Activated CD4-positive, alpha-beta T cell treated with anti-CD3 and anti-CD28 coated beads, Interleukin-2, amount 50 U/mL, for 24 hours (primary cell): ENCODE measurements at places on chromosomes 6 and 20.

GRCh38 chr20:46205349-46205748 lies 87.2 kb downstream of the CD40 start:
- no peak for DNase-seq

DNA sequence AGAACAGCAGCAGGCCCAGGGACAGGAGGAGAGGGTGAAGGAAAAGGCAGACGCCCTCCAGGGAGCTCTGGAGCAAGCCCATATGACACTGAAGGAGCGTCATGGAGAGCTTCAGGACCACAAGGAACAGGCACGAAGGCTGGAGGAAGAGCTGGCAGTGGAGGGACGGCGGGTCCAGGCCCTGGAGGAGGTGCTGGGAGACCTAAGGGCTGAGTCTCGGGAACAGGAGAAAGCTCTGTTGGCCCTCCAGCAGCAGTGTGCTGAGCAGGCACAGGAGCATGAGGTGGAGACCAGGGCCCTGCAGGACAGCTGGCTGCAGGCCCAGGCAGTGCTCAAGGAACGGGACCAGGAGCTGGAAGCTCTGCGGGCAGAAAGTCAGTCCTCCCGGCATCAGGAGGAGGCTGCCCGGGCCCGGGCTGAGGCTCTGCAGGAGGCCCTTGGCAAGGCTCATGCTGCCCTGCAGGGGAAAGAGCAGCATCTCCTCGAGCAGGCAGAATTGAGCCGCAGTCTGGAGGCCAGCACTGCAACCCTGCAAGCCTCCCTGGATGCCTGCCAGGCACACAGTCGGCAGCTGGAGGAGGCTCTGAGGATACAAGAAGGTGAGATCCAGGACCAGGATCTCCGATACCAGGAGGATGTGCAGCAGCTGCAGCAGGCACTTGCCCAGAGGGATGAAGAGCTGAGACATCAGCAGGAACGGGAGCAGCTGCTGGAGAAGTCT lies 25.5 kb downstream of the C20orf173 start:
- DNase-seq = no peak

- DNase-seq = no peak
Observed at GRCh38 chr6:107620732-107621131, 130.8 kb downstream of the SOBP start.

GRCh38 chr20:62352402-62353288 lies 14.5 kb downstream of the LAMA5 start:
- DNase-seq = no peak

GRCh38 chr6:128250370-128251070 lies 269.9 kb downstream of the PTPRK start:
- DNase-seq = no peak

DNA sequence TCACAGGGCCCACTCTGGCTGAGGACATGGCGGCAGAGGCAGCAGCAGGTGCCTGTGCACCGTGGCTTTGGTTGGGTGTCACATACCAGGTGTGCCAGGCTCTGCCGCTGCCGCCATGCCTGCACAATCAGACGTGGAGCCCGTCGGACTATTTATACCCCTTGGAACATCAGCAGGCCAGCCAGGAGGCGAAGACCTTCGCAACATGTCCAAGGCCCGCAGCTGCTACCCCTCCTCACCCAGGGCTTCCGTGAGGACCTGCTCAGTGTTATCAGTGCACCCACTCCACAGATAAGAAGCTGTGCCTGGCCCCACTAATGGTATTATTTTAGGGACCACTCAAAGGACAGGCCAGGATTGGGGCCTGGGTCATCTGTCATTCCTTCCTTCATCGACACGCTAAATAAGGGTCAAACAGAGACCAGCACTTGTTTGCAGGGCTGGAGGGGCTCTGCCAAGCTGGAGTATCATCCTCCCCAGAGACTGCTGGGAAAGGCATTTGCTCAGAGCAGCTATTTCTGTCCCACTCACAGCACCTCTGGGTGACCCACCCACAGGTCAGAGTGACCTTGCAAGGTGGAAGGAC lies 109.2 kb downstream of the BMP7 start:
- no peak for DNase-seq

- DNase-seq = no peak
Observed at GRCh38 chr20:11980263-11980662, 62.6 kb downstream of the BTBD3 start.

- DNase-seq = no peak
Observed at GRCh38 chr6:134183844-134184243, 131.4 kb upstream of the SLC2A12 start.

GRCh38 chr6:27970444-27970843 lies 13.4 kb downstream of the OR2B6 start:
- no peak for DNase-seq

- no peak for DNase-seq
Observed at GRCh38 chr6:149049230-149049629, 268.3 kb upstream of the TAB2 start.

- DNase-seq = no peak
Observed at GRCh38 chr6:73058736-73059135, 166.6 kb downstream of the KHDC1L start.

DNA sequence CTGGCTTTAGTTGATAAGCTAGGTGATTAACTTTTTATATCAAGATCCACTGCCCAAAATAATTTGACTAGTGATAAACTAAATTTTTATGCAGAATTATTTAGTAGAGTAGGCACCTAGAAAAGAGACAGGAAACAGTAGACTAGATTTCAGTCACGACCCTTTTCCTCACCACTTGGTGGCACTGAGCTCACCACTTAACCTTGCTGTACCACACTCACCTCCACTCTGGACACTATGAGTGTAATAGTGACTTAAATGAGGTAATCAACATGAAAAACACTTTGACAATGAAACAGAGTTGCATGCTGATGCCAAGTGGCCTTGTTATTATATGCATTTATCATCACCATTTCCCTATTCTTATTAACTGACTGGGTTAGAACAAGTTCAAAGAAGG lies 730.4 kb downstream of the KIF16B start:
- DNase-seq = no peak

- DNase-seq = no peak
Observed at GRCh38 chr20:41425180-41425884, 58.7 kb upstream of the EMILIN3 start.

DNA sequence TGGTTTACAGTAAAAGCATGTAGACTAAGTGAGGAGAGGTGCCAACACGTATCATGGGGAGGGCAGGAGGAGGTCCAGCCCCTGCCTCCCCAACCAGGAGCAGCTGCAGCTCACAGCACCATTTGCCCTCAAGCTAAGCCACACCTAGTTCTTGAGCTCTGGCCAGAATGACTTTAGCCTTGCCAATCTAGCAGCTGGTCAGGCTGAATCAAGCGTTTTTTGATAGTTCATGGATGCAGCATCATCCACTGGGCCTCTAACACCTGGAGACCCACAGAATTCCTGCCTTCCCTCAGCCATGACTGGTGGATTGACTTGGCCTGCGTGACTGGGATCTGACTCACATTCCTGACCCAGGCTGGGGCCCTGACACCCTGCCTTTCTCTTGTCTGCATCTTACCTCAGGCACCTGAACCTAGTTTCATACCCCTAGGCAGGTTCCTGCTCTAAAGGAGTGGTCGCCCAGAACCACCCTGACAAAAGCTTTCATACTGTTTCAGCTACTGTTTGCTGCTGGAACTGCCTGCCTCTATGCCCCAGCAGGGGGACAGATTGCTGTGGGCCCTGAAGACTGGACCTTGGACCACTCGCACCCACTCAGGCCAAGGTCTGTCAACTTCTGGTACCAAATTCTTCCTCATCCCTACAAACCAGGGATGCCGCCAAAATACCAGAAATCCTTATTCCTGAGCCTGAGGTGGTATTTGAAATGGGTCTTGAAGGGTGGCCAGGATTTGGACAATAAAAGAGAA lies 122.3 kb downstream of the QRSL1 start:
- DNase-seq = no peak

DNA sequence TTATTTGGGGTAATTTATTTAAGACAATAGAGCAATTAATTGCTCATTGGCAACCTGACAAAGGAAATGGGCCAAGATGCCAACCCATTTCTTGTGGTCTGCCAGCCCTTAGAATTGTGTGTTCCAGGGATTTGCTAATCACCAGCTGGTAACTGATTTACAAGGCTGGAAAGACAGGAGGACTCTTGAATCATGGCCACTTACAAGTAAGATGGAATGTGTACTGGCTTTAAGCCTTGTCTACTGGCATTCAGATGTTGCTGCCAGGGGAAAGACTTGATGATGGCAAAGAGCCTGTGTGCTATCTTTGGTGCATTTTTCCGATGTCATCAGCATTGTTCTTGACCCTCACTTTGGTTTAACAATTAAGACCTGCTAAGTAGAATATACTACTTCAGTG lies 91.0 kb downstream of the BCKDHB start:
- DNase-seq = no peak

GRCh38 chr20:7650086-7650879 lies 290.0 kb downstream of the HAO1 start:
- DNase-seq = no peak

DNA sequence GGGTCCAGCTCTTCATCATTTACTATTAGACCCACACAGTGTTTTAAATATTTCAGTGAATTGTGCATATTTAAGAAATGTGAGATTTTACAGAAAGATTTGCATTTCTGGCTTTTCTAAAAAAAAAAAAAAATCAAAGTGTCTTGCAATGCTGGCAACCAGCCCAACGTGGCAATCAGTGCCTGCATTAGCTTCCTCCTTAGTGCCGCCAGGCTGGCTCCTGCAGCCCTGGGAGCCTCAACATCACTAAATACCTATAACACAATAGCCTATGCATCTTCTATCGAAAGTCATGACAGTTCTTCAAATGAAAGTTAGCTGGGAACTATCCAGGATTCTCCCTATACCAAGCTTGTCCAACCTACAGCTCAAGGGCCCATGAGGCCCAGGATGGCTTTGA lies 9.4 kb upstream of the CD93 start:
- no peak for DNase-seq

DNA sequence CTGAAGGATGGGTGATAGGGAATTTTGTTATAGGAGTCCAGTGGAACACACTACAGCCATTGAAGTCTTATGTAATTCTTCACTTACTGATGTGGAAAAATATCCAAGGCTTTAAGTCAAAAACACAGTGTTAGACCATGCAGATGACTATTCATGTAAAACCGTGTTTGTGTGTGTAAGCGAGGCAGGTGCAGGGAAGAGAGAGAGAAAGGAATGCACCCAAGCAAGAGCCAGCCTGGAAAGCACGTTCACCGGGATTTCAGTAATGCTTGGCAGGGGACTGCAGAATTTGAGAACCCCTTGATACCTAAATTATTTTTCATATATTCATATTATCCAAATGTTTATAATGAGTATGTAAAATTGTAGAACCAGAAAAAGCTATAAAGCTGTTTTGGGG lies 17.9 kb downstream of the RALGAPA2 start:
- no peak for DNase-seq

DNA sequence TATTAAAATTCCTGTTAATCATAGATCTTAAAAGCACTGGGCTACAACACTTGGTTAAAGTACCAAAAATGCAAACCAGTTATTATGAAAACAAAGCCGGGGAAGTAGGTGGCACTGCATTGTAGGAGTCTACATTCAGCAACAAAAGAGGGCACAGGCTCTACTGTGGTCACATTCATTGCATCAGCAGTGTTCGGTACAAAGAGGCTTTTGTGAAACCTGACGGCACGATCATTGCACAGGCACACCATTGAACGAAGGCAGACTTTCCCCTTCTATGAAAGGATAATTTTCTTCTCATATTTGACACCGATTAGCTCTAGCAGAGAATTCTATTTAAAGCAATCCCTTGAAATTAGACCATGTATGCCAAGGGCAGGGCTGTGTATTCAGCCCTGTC lies 44.6 kb upstream of the AGPAT4 start:
- no peak for DNase-seq

- DNase-seq = no peak
Observed at GRCh38 chr6:82862543-82862942, 203.1 kb downstream of the UBE3D start.

GRCh38 chr20:62661647-62662046 lies 19.3 kb downstream of the SLCO4A1 start:
- DNase-seq = no peak

DNA sequence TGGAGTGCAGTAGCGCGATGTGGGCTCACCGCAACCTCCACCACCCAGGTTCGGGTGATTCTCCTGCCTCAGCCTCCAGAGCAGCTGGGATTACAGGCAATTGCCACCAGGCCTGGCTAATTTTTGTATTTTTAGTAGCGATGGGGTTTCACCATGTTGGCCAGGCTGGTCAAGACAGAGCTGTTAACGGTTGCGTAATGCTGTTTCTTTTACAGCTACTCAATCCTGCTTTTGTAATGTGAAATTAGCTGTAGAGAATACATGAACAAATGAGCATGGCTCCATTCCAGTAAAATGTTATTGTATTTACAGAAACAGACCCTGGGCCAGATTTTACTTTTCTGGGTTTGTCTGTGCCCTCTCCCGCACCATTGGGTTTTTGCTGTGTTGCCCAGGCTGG lies 1.9 kb downstream of the PNLDC1 start:
- DNase-seq = no peak

- no peak for DNase-seq
Observed at GRCh38 chr6:170181338-170181690, 109.6 kb downstream of the DLL1 start.

DNA sequence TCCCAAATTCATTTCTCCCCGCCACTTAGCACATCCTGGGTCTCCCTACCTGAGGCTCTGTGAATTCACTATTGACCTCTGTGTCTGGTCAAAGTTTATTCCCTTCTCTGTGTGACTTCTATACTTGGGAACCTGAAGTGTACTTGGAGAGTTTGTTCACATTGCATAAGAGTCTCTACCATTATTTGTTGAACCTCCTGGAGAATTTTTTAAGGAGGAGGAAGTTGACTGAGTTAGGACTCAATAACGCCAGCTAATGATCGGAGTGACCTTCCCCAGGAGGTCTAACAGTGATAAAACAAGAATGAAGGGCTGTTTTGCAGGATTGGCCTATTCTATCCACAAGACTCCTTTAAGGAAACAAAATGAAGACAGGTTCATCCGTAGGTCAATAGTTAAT lies 23.6 kb downstream of the STMND1 start:
- DNase-seq = no peak

- DNase-seq = no peak
Observed at GRCh38 chr20:45487231-45487635, 17.7 kb downstream of the WFDC2 start.

DNA sequence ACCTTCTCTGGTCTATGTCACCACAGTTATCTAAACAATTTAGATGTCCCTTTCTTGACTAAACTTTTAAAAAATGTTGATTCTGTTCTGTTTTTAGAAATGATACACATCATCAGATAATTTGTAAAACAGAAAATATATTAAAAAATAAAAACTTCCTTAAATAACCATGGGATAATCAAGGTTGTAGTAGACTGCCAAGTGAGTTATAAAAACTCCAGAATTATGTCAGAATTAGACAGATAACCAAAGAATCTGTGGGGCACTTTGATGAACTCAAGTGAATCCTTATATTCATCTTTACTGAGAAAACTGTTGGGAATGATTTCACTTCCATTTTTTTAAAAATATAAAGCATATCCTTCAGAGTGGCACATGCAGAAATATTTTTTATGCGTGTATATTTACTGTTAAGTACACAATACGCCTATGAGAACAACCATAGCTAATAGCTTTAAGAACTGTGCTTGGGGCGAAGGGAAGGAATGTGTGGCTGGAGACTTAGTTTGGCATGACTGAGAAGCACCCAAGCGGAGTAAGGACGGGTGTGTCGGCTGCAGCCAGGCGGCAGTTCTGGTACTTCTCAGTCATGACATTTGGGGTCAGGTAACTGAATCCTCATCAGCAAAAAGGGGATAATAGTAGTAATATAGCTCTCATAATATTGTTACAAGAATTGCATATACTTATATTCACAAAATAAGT lies 604.7 kb upstream of the CITED2 start:
- DNase-seq = no peak
